Ureter (tissue), 1 donor: ENCODE measurements at places on chromosomes 5 and 9. TPM values are rescaled to one million over a fixed set of nuclear protein-coding genes. Genes with fewer than 3 reads are reported as not detected.

LRRC14B gene
- total RNA-seq = not detected

ZNF366 gene
- total RNA-seq = 6.0 TPM

GRCh38 chr9:38371495-38371894, 21.0 kb upstream of the ALDH1B1 start:
- DNase-seq = no peak

GRCh38 chr9:102244916-102245315, 506.5 kb upstream of the GRIN3A start:
- DNase-seq = no peak

PTGS1 gene
- 12.5 TPM for total RNA-seq

AIF1L gene
- 13.2 TPM for total RNA-seq

- peak; percentile 45 for DNase-seq
Measured at GRCh38 chr5:83265318-83265717, 188.0 kb downstream of the XRCC4 start.

SEC61B gene
- total RNA-seq = 75.1 TPM
